Activated CD8-positive, alpha-beta T cell treated with anti-CD3 and anti-CD28 coated beads for 36 hours (primary cell): ENCODE measurements at places on chromosomes 1 and 21.

- H3K4me1 ChIP-seq = peaks cover 3% of the 10 kb centered on the region
- peaks cover 7% of the 10 kb centered on the region for H3K27me3 ChIP-seq
These were observed 7.1 kb downstream of the IGSF9 start for GRCh38 chr1:159938211-159938852.

- no peak overlapping the region for H3K27ac ChIP-seq
- DNase-seq = no peak
- no peaks in the 10 kb centered on the region for H3K27me3 ChIP-seq
- H3K4me1 ChIP-seq = peaks cover 56% of the 10 kb centered on the region
- H3K4me3 ChIP-seq = no peak overlapping the region
- peaks cover 5% of the 10 kb centered on the region for H3K36me3 ChIP-seq
These were observed 17.4 kb downstream of the ADARB1 start for GRCh38 chr21:45091550-45092322.

DNA sequence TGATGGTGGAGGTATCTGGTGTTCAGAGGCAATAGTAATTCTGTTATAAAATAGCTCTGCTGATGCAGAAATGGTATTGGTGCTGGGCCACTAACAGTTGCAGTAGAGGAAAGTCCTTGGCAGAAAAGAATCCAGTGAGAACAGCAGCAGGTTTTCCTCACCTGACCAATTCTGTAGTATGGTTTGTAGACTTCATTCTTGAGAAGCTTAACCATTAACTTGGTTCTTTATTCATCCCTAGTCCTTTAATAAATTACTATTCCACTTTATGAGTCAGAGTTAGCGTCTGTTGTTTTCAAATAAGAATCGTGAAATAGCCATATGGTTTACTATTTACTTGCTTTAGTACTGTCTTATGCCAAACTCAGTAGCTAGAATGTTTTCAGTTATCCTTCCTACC, 128.5 kb upstream of the SERTAD4 start:
- no peak overlapping the region for H3K27ac ChIP-seq
- DNase-seq = no peak
- H3K36me3 ChIP-seq = no peaks in the 10 kb centered on the region
- no peaks in the 10 kb centered on the region for H3K4me1 ChIP-seq
- no peak overlapping the region for H3K4me3 ChIP-seq

- DNase-seq = no peak
- no peaks in the 10 kb centered on the region for H3K4me1 ChIP-seq
- no peaks in the 10 kb centered on the region for H3K36me3 ChIP-seq
These were observed 6.4 kb downstream of the HUNK start for GRCh38 chr21:31879241-31879650.

DNA sequence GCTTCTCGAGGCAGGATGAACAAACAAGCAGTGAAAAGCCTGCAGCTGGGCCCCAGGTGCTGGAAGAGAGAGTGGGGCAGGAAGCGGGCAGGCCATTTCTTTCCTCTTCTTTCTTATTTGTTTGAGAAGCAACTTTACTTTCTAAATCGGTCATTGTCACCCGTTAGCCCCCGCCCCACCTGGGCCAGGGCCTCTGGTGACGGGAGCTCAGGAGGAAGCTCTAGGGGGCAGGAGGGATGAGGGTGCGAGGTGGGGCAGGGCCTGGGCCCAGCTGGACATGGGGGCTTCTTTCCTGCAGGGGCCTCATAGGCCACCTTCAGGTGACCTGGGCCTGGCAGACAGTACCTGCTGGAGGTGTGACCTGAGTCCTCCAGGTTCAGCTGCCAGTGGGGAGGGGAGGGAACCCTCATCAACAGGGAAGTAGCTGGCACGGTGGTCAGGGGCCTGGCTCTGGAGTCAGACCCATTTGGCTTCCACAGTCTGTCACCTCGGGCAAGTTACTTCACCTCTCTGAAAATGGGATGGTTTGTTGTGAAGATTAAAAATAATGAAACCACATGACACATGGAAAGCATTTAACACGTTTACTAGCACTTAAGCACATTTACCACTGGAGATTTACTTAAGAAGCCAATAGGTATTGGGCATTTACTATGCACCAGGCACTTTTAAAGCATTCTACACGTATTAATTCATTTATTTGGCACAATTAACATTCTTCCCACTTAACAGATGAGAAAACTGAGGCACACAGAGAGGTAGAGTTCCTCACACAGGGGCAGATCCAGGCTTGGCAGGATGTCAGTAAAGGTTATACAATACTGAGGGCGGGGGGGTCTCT, 54.1 kb upstream of the ID3 start:
- H3K27me3 ChIP-seq = no peaks in the 10 kb centered on the region
- H3K4me3 ChIP-seq = peak overlapping the region; percentile 28
- H3K27ac ChIP-seq = peak overlapping the region; percentile 89
- peaks cover 3% of the 10 kb centered on the region for H3K36me3 ChIP-seq

DNA sequence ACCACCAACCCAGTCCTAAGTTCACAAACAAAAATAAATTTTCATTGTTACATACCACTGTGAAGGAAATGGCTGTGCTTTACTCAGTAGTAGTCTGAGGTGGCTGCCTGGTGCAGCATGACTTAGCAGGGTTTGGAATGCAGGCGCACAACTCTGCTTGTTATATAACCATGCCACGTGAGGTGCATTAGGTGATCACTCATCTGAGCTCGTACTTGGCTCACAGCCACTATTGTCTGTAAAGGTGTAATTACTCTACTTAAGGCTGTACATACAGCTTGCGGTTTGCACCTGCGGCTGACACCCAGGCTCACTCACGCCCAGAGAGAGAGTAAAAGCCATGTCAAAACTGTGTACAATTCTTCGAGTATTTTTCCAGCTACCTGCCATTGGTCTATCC, 599.4 kb downstream of the LTN1 start:
- H3K36me3 ChIP-seq = no peaks in the 10 kb centered on the region
- no peaks in the 10 kb centered on the region for H3K4me1 ChIP-seq
- DNase-seq = no peak

GRCh38 chr1:118978914-118979701, 9.0 kb downstream of the TBX15 start:
- DNase-seq = no peak
- peaks cover 7% of the 10 kb centered on the region for H3K4me1 ChIP-seq
- H3K36me3 ChIP-seq = peaks cover 15% of the 10 kb centered on the region
